IMR-90 (cell line): ENCODE measurements at places on chromosomes 12 and 14.
A peak's percentile ranks its signal among the peaks of the same experiment; 100 is the strongest.

DNA sequence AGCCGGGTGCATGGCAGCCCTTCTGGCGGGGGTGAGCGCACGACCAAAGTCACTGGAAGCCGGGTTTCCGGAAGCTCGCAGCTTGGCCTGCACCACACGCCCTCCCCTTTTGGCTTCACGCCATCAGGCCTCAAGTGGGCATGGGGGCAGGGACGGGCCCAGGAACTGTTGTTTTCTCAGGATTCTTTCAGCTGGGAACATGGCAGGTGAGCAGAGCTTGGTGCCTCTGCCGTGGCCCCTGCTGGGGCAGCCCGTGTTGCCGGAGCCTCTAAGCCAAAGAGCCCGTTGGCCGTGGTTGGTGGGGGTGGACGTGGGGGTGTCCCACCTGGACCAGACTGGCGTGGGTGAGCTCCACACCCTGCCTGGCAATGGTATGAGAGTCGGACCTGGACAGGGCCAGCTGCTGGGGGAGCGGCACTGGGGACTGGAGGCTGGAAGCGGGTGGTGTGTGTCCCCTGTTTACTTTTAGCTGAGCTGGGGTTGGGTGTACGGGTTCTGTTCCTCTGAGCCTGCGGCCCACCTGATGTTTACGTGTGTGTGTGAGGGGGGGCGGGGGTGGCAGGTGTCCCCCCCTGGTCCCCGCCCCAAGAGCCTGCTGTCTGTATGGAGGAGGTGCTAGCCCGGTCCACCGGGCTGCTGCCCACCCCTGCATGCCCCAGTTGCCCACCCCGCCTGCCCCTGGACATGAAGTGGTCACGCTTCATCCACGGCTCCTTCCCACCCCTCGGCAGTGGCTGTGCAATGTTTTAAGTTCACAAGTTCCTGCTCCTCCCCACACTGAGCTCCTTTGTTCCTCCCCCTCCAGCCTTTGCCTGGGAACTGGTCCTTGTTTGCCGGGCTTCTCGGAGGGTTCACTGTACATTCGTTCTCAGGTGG lies 28.7 kb upstream of the PLD4 start:
- no peak for DNase-seq

- DNase-seq, result no peak
Measured at GRCh38 chr12:86331457-86331856, 75.3 kb upstream of the MGAT4C start.

DNA sequence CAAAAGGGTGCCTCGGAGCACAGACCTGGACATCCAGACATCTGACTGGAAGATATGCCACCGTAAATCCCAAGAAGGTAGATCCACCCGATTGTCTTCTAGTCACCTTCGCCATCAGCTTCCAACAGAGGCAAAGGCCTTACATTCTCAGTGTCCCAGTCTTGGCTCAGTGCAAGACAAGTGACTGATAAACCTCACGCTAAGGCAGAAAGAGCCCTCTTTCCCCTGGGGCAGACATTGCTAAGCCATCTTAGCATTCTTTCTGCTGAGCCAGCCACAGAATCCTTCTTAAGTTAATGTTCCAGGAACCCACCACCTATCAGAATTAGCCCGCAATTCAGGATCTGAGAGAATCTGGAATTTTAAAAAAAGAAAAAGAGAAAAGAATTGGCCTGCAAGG lies 4.3 kb upstream of the PLEKHG6 start:
- DNase-seq, result no peak

- no peak for DNase-seq
Measured at GRCh38 chr12:103875666-103876065, 34.6 kb upstream of the NT5DC3 start.

- DNase-seq, result no peak
Measured at GRCh38 chr12:112833267-112833666, 41.7 kb downstream of the RPH3A start.

DNA sequence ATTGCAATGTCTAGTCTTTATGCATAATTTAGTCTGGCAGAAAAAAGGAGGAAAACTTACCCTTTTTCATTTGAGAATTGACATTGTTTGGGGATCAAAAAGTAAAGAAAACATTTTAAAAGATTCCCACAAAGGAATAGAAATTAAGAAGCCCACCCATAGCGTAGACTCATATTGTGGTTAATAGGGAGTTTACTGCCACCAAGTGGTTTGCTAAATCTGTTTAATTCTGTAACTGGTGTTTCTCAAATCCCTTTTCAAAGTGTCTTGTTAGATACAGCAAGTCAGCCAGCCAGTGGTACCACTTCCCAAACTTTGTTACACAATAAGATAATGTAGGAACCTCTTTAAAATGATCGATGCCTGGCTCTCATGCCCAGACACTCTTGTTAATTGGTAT lies 180.3 kb downstream of the IPO8 start:
- DNase-seq, result no peak

- no peak for DNase-seq
Measured at GRCh38 chr12:109307051-109307450, 2.0 kb downstream of the FOXN4 start.

GRCh38 chr12:4141348-4142270 lies 132.0 kb upstream of the CCND2 start:
- DNase-seq, result no peak

GRCh38 chr14:37480446-37481290 lies 114.4 kb downstream of the FOXA1 start:
- DNase-seq, result no peak

DNA sequence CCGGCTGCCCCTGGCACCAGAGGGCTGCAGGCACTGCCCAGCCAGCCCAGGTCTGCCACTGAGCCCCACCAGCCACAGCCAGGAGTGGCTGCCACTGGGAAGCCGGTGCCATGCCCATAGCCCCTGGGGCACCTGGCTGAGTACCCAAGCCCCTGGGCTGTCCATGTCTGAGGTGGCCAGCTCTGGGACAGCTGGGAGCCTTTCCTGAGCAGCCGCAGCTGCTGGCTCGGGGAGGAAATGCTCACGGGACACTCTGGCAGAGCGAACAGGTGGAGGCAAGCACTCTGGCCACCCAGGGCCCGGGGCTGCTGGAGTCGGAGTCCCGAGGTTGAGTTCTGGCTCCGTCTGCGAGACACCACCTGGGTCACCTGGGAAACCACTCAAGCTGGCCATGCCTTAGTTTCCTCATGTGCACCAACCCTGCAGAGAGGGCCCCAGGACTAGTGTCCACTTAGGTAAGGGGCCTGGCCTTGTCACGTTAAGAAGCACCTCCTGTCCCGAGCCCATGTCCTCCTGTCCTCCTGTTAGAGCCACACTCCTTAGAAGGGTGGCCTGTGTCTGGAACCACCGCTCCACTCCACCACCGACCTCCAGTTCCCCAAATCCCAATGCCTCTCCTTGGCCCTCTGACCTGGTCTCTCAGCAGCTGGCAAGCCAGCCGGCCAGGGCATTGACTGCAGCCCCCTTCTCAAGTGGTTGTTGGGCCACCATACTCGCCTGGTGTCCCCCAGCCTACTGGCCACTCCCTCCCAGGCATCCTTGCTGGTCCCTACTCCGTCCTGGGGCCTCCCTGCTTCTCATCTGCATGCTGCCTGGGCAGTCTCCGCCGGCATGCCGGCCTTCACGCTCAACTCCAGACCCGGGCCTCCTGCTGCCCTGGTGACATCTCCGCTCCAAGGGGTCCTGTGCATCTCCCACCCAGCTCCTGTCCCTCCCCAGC lies 45.3 kb downstream of the BEGAIN start:
- DNase-seq, result no peak

DNA sequence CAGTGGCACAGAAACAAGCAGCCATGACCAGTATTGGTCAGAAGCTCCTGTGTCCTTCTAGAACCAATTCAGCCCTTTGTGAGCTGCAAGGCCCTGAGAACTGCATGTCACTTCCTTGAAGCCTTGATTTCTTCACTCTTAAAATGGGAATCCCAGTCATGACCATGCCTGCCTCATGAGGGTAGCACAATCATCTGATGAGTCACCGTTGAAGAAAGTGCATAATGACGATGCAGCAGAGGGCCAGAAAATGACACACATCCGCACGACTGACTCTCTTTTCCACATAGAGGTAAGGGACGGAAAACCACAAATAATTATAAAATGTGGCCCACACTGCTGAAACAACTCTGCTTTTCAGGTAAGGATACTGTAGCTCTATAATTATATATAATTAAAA lies 777.4 kb downstream of the BCL11B start:
- DNase-seq, result no peak

GRCh38 chr14:71469643-71470335 lies 462.4 kb upstream of the RGS6 start:
- DNase-seq, result no peak

GRCh38 chr14:103391048-103391447 lies 5.8 kb downstream of the MARK3 start:
- peak; percentile 87 for DNase-seq

- no peak for DNase-seq
Measured at GRCh38 chr12:107369006-107369405, 275.7 kb upstream of the CRY1 start.

DNA sequence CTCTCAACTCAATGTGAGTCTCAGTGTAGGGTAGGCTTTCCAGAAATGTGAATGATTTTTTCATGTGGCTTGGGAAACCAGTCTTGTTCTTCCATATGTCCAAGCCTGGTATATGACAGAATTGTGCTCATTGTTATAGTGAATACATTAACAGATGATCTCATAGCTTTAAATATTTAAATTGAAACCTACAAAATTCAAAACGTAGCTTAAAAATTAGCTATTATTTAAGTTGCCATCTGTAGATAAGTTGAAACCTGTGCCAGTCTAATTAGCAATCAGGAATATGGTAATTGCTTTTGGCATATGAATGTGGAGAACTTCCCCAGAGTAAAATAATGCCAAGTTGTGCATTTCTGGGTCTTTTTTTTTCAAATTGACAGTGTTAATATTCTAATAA lies 891.6 kb upstream of the SEL1L start:
- DNase-seq, result no peak

DNA sequence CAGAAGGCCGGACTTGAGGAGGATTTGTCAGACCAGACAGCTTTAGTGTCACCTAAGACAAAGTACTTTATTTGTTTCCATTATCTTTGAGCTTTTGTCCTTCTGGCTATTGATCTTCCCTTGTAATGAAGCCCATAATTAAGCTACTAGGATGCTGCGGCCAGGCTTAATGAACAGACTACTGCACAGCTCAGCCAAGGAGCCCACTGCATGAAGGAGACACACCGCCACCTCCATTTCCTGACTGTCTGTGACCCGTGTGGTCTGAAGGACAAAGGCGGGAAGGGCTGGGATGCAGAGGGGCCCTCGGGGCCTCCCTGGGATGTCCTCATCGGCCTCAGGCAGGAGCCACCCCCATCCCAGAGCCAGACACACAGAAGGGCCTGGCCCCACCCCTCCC lies 31.0 kb upstream of the GALNT9 start:
- DNase-seq, result no peak

DNA sequence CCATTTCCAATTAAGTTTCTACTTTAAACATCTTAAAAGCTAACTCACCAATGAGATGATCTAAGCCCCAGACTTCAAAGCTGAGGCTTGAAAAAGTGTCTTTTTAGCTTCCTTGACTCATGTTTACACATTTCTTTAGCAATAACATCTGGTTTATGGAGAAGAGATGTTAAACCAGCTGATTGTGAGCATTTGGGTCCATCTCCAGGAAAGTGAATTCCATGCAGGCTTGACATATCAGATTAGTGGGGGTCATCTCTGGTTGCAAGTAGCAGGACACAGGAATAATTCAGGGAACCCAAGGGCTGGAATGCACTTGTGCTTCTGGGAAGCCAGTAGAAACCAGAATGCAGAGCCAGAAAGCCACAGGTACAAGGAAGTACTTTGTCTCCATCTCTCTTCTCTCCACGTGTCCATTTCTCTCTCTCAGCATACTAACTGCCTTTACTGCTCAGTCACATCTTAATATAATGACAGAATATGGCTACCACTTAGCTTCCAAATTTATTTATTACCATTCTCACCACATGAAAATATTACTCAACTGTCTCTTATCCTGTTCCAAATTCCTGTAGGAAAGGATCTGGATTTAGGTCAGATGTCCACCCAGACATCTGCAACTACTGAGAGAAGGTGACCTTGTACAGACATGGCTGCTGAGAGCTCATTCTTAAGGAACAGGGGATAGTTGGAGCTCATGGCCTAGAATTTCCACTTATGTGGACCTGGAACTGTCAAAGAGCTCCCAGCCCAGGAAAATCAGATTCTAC lies 104.4 kb downstream of the SCN8A start:
- peak; percentile 56 for DNase-seq

DNA sequence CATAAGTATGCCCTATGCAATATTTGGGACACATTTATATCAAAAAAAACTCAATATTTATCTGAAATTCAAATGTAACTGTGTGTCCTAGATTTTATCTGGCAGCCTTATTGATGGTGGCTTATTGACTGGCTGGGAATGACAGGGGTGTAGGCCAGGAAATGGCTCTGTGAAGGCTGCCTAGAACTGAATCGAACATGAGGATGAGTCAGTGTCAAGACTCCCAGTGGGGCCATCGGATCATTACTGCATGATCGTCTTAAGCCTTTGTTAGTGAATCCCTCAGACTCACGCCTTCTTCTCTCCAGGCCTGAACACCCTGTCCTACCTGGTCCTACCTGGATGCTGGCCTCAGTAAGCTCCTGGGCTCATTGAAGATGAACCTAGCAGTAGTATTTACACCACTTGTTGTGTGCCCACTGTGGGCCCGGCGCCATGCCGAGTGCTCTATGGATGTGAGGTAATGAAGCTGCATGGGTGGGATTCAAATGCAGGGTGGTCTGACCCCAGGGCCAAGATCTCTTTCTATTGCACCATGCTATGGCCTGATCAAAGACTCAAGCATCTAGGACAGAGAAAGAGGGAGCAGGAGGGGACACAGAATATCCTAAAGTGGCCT lies 21.0 kb upstream of the FAIM2 start:
- DNase-seq, result no peak

DNA sequence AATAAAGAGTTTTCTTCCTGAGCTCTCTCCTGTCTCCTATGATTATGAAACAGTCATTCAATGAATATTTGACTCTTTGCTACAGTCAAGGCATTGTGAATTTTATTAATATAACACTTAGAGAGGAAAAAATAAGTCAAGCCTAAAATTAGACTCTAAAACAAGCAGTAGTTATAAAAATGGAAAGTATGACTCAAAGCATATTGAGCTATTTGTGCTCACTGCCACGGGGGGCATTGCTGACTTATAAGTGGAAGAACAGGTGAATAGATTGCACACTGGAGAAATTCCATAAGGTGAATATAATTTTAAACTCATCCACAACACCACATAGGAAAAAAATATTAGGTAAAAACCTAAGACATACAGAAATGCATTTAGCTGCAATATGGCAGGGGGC lies 87.7 kb upstream of the CCDC196 start:
- DNase-seq, result no peak
